ENCODE measurements at places on chromosomes 12 and 14.
A peak's percentile ranks its signal among the peaks of the same experiment; 100 is the strongest.

- DNase-seq = no peak
Observed at GRCh38 chr12:1540690-1541089, 53.7 kb downstream of the FBXL14 start.

GRCh38 chr12:31431721-31432240, 105.8 kb upstream of the SINHCAF start:
- DNase-seq = no peak

- no peak for DNase-seq
Observed at GRCh38 chr12:61213646-61214045, 1046.6 kb upstream of the USP15 start.

GRCh38 chr12:92696216-92696615, 6.6 kb upstream of the PLEKHG7 start:
- no peak for DNase-seq

GRCh38 chr12:128966203-128966810, 113.0 kb downstream of the GLT1D1 start:
- no peak for DNase-seq

GRCh38 chr12:117236456-117237001, 46.3 kb upstream of the FBXO21 start:
- DNase-seq = peak; percentile 86

GRCh38 chr14:71632440-71632946, 299.7 kb upstream of the RGS6 start:
- DNase-seq = no peak

GRCh38 chr14:72646861-72647528, 246.9 kb downstream of the DPF3 start:
- DNase-seq = no peak

DNA sequence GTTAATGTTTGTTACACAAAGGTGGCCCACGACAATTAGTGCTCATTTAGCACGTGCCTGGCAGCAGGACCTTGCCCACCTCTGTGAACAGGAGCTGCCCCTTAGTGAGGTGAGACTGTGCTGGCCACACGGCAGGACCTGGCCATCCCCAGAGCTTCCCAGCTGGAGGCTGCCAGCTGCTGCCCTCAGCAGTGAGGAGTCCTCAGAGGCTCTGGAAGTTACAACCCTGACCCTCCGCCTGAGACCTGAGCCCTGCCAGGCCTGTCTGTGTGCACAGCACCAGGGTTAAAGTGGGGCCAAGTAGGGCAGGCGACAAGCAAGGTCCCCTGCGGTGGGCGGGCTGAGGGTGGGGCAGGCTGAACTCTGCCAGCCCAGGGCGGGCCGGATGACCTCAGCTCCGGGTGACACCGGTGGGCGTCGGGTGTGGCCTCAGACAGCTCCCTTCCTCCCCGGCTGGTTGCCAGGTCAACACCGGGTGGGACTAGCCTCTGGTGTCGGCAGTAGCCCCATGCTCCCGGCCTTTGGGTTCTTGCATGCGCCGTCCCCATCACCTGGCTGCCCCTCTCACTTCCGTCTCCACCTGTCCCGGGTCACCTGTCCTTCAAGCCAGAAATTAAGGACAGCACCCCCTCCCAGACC, 9.2 kb upstream of the LBHD2 start:
- DNase-seq = no peak

DNA sequence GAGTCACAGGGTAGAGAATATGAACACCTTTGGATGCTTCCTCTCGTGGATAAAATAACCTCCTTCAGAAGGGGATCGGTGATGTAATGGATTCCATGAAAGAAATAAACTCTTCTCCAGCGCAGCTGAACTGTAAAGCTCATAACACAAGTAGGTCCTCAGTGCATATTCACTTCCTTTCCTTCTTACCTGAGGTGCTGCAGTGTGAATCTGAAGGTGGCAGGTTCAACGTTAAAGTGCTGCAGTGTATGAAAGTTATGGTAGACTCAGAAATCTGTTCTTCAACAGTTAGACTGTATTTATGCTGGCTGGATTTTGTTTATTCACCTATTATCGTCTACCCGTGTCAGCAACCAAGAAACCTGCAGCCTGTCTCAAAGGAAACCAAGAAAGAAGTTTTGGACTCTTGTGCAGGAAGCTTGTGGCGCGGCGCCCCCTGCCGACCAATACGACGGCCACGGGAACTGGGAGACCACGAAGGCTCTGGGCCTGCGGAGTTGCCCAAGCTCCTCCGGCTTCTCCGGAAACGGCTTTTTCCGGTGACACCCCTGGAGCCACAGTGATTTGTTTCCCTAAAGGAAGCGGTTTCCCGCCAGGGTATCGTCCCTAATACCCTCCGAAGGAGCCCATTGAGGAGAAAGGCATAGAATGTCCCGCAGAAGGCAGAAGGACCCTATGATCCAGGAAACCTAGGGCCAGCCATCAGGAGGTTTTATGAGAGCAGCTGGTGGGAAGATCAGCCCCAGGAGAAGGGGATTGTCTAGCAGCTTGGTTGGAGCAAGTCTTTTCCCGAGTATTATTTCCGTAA, 17.6 kb upstream of the RNASE3 start:
- peak; percentile 70 for DNase-seq

DNA sequence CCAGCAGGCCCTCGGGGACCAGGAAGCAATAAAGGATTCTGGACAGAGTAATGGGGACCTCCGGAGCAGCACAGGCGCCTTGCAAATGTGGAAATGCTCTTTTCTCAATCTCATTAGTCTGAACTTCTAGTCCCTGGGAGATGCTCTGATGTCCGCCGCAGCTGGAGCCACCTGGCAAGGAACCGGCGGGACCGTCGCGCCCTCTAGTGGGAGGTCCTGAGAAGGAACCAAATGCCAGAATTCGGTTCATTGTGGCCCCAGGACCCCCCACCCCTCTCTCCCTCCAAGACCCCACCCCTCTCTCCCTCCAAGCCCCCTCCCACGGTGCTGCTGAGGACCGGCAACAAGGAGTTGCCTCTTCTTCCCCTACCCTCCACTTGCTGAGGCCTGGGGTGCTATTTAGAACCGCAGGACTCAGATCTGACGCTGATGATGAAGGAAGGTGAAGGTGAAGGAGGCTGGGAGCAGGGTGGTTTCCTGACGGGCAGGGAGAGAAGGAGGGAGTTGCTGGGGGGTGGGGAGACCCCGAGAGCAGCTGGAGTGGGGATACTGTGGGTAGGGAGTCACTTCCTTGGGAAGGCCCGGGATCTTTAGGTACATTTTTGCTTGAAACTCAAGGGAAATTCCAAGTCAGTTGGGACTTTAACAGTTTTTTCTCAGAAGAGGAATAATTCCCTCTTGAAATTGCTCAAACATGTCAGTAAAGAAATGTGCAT, 42.5 kb downstream of the SMIM41 start:
- peak; percentile 59 for DNase-seq

- DNase-seq = peak; percentile 46
Observed at GRCh38 chr14:96039633-96040311, 610 bp downstream of the C14orf132 start.

DNA sequence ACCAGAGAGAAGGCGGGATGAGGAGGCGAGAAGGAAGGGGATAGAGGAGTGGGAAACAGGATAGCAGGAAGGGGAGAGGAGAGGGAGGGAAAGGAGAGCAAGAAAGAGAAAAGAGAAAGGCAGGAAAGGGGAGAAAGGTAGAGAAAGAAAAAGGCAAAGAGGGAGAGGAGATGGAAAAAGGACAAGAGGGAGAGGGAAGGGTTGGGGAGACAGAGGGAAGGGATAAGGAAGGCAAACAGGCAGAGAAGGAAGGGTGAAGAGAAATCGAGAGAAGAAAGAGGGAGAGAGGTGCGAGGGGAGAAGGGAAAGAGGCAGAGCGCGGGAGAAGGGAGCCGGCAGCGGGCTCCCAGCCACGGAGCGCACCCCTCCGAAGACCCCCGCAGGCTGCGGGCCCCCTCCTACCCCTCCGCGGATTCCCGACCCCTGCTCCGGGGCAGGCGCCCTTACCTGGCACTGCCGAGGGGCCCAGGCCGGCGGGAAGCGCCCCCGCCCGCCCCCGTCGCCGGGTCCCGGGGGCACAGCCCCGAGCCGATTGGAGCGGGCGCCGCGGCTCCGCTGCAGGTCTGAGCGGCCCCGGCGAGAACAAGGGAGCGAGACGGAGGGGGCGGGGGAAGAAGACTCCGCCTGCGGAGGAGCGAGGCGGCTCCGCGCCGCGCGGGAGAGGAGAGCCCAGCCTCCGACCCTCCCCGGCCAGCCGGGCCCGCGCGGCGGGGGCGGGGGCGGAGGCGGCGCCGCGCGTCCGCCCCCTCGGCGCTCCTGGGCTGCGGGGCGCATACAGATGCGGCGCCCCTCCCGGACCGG, at the start of gene CDH24:
TSS of gene CDH24 (minus strand) at position 565 of the 801 bp plus-strand sequence. CDS start 1,787 bp downstream, outside the sequence.
- DNase-seq = peak; percentile 78

GRCh38 chr14:73997944-73998447, 21.1 kb downstream of the ENTPD5 start:
- no peak for DNase-seq

- DNase-seq = no peak
Observed at GRCh38 chr12:101019667-101020066, 190.4 kb downstream of the SLC5A8 start.

DNA sequence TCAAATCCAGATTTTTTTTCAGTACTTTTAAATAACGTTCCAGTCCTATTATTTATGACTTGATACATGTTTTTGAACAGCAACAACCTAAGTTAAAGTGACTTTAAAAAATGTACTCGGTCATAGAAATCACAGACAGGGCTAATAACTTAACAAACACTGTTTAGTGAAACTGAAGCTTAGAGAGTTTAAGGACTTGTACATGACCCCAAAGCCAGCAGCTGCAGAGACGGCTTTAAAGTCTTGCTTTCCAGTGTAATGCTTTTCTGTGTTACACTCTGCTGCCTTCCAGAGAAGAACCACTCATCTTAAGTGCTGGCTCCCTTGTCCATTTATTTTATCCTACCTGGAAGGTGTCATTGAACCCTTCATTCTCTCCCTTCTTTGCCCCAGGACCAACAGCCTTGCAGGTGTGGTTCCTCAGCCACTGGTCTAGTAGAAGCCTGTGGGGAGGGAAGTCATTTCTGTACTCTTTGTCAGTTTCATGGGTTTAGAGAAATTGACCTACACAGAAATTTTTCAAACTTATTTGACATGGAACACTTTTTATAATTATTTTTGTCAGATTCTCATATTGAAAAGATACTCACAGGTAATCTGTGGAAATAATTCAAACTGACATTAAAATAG, 60.9 kb downstream of the NAV3 start:
- DNase-seq = no peak

DNA sequence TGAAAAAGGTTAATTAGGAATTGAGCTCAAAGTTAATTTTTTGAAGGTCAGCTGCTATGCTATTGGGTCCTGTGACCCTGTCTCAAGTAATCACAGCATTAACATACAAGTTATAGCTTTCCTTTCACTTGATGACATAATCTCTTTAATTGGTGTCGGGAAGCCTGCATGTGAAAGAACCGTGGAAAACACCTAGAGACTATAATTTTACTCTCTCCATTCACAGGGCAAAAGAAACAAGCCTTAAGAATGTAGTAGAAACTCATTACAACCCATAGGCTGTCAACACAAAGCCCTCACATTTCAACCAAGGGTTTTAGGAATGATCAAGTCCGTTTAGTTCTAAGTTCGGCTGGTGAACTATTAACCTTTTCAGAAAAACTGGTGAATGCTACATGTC, 104.4 kb downstream of the PPM1A start:
- no peak for DNase-seq

- no peak for DNase-seq
Observed at GRCh38 chr12:3644104-3644503, 108.8 kb downstream of the CRACR2A start.

- DNase-seq = no peak
Observed at GRCh38 chr12:64457032-64457431, 5.1 kb downstream of the TBK1 start.

DNA sequence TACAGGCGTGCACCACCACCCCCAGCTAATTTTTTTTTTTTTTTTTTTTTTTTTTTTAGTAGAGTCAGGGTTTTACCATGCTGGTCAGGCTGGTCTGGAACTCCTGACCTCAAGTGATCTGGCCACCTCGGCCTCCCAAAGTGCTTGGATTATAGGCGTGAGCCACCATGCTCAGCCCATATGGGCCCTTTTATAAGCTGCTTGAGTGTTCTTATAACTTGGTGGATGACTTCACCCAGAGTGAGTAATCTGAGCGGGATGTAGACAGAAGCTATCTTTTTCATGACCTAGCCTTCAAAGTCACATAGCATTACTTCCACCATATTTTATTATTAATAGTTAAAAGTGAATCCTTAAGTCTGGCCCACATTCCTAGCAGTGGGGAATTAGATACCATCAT, 16.4 kb downstream of the BBOF1 start:
- DNase-seq = no peak

GRCh38 chr14:21987937-21988336, 314.3 kb upstream of the OR4E1 start:
- DNase-seq = peak; percentile 39

DNA sequence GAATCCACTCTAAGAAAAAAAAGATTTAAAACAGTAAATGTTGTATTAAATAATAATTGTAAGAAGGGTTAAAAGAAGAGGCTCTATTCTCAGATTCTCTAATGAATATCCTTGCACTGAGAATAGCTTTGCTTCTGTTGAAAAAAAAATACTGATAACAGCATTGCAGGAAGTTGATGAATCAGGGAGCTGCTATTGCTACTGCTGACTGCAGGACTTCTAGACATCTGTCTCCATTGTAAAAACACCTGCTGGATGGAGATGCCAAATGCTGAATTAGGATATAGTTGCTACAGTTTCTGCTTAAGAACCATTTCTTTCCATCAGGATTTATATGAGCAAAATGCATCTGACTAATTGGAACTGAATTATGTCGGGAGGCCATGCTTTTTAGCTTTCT, 50.3 kb upstream of the ANP32D start:
- no peak for DNase-seq

- no peak for DNase-seq
Observed at GRCh38 chr14:64459405-64460136, 5.7 kb upstream of the AKAP5 start.

DNA sequence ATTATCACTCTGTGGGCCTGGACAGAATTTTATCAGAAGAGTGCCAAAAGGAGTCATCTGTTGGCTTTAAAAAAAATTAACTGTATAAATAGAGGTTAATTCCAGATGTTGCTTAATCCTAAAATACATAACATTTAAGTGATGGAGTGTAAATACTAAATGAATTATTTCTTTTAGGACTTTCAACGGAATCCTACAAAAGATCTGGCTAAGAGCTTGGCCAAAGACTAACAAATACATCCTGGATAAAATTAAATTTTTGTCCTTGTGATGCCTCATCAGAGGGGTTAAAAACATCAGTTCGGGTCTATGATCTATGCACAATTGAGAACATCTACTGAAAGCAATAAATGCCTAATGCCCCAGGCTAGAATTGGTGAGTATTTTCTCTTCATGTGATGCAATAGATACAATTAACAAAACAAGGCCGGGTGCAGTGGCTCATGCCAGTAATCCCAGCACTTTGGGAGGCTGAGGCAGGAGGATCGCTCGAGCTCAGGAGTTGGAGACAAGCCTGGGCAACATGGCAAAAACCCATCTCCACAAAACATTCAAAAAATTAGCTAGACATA, 49.8 kb upstream of the RAP1B start:
- DNase-seq = no peak
